ENCODE measurements at places on chromosomes 3 and 15. TPM values are rescaled to one million over a fixed set of nuclear protein-coding genes. Genes with fewer than 3 reads are reported as not detected.

The WNT7A gene
- total RNA-seq = 48.2 TPM

DNA sequence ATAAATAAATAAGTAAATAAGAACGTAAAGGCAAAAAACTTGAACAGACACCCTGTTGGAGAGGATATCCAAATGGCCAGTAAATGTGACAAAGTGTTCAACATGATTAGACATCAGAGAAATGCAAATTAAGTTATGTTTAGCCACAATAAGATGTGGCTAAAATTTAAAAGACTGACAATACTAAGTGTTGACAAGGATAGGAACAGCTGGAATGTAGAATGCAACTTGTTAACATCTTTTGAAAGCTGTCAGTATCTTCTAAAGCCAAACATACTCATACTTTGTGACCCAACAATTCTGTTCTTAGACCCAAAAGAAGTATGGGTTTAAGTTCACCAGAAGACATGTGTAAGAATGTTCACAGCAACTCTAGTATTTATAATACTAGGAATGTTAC is 197.1 kb downstream of the ITPR1 start:
- no peak for DNase-seq

GRCh38 chr15:81299630-81300273 is 24.2 kb downstream of the STARD5 start:
- DNase-seq = no peak

- DNase-seq = no peak
Measured at GRCh38 chr3:38545983-38546382, 49.8 kb downstream of the EXOG start.

The CHCHD6 gene
- 28.1 TPM for total RNA-seq

Data from foreskin keratinocyte (primary cell).